ENCODE measurements at places on chromosomes 7 and 10.
A peak's percentile ranks its signal among the peaks of the same experiment; 100 is the strongest.

- DNase-seq: peak; percentile 38
Observed at GRCh38 chr7:55048221-55048859, 29.5 kb downstream of the EGFR start.

- no peak for DNase-seq
Observed at GRCh38 chr7:2296832-2297231, 17.4 kb downstream of the SNX8 start.

DNA sequence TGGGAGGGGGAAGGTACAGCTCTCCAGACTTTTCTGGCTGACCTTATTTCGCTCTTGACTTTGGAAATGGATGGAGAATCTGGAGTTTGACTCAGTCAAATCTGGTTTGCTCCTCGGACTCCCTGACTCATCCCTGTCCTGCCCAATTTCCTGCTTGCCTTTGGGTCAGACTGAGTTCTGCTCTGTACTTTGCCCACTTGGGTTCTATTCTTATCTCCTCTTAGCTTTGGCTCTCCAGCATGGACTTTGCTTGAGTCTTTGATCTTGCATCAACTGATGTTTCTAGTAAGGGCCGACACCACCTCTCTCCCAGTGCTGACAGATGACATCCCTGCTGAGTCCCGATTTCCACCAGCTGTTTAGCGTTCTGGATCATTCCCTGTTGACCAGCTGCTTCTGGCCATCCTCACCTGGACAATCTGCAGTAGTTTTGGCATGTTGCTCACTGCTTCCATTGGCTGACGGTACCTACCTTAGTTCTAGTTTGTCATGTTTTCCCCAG, 335.3 kb downstream of the SUGCT start:
- peak; percentile 78 for DNase-seq

GRCh38 chr10:84550756-84551436, 222.5 kb downstream of the CCSER2 start:
- DNase-seq: no peak

Measured in cardiac fibroblast (primary cell).